ENCODE measurements at places on chromosomes 7 and 10.
A peak's percentile ranks its signal among the peaks of the same experiment; 100 is the strongest.

- no peak for DNase-seq
Measured at GRCh38 chr10:85600026-85600743, 766.4 kb downstream of the GRID1 start.

GRCh38 chr7:98250789-98251188, 1.2 kb downstream of the TECPR1 start:
- DNase-seq: no peak

- no peak for DNase-seq
Measured at GRCh38 chr10:58943256-58943890, 233.1 kb upstream of the PHYHIPL start.

DNA sequence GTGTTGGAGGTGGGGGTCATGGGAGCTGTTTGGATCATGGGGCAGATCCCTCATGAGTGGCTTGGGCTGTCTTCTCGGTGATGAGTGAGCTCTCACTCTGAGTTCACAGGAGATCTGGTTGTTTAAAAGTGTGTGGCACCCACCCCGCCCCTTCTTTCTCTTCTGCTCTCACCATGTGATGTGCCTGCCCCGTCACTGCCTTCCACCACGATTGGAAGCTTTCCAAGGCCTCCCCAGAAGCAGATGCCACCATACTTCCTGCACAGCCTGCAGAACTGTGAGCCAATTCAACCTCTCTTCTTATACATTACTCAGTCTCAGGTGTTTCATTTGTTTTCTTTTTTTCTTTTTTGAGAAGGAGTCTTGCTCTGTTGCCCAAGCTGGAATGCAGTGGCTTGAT, 170.0 kb downstream of the PTPN20 start:
- no peak for DNase-seq

- DNase-seq: no peak
Measured at GRCh38 chr10:5981529-5981928, 4.2 kb upstream of the IL15RA start.

- DNase-seq: no peak
Measured at GRCh38 chr7:134731616-134732015, 47.8 kb upstream of the CALD1 start.

- no peak for DNase-seq
Measured at GRCh38 chr10:23046027-23046426, 49.4 kb upstream of the MSRB2 start.

- no peak for DNase-seq
Measured at GRCh38 chr7:42127232-42127622, 109.8 kb downstream of the GLI3 start.

GRCh38 chr7:6553448-6554044, 2.3 kb upstream of the GRID2IP start:
- no peak for DNase-seq

DNA sequence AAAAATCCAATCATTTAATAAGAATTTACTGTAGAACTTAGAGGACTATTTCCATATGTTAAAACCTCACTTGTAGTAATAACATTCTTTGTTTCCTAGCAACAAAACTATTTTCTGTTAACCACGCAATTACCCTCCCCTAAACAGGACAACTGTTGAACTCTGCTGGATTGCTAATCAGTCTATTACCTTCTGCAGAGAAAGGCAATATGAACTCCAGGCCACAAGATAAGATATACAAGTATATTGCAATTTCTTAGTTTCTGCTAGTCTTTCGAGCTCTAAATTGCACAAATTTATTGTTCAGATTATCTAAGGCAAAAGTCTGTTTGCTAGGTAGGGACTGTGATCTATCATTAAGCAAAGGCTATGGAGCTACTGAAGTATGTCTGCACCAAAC, 920.1 kb upstream of the LRRN3 start:
- no peak for DNase-seq

DNA sequence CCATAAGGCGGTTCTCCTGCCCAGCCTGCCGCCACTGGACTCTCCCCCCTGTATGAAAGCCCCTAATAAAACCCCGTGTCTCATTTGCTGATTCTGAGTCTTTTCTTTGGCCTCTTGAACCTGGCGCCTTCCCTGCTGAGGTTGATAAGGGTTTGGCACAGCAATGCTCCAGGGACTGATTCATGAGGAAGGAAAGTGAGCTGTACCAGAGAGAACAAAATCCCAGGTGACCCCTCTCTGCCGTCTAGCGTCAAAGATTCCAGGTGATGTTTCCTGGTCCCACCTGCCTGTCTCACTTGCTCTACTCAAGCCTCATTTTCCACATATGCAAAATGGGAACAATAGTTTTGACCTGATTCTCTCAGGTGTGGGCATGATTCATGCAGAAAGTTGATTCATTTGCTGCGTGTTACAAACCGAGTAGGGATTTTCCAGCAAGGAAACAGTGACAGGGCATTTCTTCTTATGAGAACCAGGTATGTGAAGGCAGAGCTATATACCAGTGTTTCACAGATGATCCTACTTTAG, 730.6 kb upstream of the IGFBP3 start:
- no peak for DNase-seq

GRCh38 chr10:70493660-70494234, 15.2 kb downstream of the PALD1 start:
- DNase-seq: no peak

DNA sequence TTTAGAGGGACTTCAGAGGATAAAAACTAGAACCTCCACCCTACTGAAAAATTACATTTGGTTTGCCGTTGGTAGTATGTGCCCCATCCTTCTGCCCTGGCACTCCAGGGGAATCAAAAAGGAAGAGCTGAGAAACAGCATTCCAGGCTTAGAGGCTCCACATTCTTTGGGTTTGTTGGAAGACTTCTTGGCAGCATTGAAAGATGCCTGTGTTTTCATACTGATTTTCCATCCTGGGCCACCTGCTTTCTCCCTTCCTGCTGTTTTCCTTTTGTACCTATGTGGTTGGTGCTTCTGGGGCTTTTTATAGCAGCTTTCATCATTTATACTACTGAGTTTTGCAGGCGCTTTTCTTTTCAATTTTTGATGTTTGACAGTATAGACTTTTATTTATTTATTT, 61.7 kb downstream of the AUTS2 start:
- no peak for DNase-seq

- DNase-seq: no peak
Measured at GRCh38 chr7:155729847-155730246, 82.4 kb downstream of the SHH start.

- DNase-seq: no peak
Measured at GRCh38 chr10:46077731-46078413, 31.8 kb upstream of the MSMB start.

DNA sequence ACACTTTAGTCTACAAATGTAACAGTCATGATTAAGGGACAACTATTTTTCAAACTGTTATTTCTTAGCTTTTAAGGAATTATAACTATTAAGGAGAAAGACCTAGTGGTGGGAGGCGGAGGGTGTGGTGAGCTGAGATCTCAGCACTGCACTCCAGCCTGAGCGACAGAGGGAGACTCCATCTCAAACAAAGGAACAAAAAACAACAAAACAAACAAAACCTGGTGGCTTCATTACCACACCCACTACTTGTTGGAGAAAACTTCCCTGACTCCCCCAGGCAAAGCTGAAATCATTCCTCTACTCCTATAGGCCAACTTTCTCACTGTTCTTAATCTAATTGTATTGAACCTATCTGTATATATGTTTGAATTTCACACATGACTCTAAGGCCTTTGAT, 3.2 kb downstream of the POLR1F start:
- DNase-seq: no peak

DNA sequence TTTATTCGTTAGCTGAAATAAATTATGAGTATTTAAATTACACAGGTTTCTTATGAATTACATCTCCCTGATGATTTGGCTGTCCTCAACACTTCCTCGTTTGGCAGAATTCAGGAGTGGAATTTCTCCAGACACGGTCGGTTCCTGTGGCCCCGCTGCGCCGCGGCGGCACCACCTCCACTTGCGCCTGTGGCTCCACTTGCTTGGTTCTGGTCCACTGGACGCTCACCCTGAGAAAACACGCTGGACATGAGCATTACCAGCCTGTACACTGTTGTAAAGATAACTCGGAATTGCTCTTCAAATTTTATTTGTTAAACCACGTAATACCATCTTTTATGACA, 85.3 kb downstream of the ZNF33B start:
- DNase-seq: no peak

DNA sequence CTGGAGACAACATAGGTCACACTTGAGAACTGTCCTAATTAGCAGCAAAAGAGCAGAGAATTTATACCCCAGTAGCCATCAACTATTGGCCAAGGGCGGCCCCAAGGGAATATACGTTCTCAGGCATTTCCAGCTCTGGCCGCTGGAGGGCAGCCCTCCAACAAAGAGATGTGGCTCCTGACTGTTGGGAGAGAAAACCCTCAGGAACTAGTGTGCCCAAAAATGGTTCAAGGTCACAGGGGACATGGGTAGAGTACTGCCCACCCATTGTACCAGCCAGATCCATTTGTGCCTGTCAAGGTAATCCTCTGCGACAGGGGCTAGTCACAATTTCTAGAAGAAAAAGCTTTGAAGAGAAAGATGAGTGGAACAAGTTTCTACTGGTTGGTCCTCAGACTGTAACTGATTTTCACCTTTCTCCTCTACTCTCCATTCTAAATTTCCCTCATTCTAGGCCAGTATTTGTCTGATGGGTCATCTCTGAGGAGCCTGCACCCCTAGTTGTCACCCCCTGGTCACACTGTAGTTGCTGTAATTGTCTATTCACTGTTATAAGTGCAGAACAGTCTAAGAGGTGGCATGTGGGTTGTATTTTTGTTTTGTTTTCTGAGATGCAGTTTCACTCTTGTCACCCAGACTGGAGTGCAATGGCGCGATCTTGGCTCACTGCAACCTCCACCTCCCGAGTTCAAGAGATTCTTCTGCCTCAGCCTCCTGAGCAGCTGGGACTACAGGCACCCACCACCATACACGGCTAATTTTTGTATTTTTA, 14.7 kb upstream of the C7orf33 start:
- peak; percentile 21 for DNase-seq

GRCh38 chr7:158409816-158410330, 177.8 kb downstream of the PTPRN2 start:
- no peak for DNase-seq

DNA sequence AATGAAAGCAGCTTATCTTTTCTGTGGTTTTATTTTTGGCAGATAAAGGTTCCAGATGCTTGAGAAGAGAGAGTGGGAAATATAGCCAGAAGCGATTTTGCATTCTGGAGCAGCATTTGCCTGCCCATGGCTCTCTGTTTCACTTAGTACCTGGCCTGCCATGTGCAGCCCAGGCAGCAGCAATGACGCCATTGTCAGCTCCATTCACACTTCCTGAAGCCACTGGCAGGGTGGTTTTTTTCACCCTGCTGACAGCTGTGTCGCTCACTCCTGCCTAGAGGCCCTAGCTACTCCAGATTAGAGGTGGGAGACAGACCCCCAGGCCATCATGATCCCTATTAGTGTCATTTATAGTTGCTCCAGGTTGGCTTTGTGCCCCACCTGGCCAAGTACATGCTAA, 30.1 kb upstream of the NEUROD6 start:
- DNase-seq: no peak

DNA sequence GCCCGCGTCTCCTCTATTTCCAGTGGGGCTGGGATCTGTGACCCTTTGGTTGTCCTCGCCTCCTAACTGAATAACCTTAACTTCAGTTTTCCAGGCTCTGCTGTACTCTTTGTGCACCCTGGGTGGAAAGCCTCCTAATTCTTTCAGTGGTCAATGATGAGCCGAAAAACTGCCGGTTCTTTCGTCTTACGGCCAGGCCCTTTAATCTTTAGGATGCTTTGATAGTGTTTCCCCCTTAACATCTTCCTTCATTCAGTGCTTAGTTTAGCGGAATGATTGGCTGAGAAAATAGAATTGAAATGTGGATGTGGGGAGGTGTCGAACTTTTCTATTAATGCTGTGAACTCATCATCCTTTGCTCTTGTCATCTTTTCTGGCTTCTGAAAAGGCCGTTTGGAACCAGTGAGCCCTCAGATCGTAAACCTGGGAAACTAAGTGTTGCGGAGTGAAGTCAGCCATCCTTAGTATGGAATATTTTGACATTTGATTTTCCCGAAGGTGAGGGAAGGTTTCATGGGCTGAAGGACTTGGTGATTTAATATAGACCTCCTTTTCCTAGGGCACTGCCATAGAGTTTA, 847 bp downstream of the GARS1 start:
- DNase-seq: no peak

GRCh38 chr7:142616842-142617241, 132.4 kb upstream of the PRSS1 start:
- no peak for DNase-seq

DNA sequence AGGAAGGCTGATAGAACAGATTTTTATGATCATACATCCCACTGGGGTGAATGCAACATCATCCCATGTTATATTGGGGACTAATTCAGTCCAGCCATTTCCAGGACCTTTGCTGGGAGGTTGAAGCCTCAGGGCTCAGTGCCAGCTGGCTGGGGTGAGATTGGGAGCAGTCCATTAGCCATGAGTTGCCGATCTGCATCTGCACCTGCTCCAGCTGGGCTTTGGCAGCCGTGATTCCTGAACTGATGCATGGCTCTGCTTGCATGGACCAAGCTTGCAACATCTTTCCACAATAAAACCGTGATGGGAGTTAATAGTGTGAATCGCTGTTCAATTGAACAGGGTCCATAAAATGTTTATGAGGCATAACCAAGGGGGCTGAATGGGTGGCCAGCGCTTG, 346.9 kb downstream of the TYW1 start:
- DNase-seq: no peak

DNA sequence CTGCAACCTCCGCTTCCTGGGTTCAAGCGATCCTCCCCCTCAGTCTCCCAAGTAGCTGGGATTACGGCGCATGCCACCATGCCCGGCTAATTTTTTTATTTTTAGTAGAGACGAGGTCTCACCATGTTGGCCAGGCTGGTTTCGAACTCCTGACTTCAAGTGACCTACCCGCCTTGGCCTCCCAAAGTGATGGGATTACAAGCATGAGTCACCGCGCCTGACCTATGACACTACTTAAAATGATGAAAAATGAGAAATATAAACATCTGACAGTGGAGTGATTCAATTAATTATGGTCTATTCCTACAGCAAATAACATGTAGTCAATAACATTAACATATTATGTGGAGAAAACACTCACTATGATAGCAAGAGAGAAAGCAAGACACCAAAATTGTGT, 2.2 kb downstream of the BRAT1 start:
- DNase-seq: no peak

- peak; percentile 24 for DNase-seq
Measured at GRCh38 chr7:102236592-102237287, 49.9 kb upstream of the SH2B2 start.

GRCh38 chr7:157684909-157685429, 348.2 kb downstream of the DNAJB6 start:
- no peak for DNase-seq

DNA sequence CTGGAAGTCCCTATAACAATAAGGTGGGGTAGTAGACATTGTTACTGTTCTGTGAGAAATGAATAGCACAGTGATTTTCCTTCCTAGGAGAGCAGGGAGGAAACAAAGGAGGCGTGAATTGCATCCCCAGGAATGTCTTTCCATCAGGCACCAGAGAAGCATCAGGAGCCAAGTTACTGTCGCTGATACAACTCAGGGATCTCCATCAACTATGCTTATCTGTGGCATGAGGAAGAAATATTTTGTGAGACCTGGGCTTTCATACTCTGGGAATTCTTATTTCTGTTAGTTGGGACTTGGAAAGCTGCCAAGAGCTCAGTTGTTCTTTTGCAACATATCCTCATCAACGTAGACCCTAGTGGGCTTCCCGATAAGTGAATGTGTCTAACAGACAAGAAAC, 622.3 kb downstream of the SUGCT start:
- DNase-seq: no peak

- no peak for DNase-seq
Measured at GRCh38 chr7:100022621-100023020, 7.2 kb downstream of the ZKSCAN1 start.

Data from AG04450 (cell line).